ENCODE measurements at places on chromosomes 3 and 15.

GRCh38 chr3:193840111-193840641, 247.2 kb downstream of the OPA1 start:
- DNase-seq, result no peak

GRCh38 chr3:45464336-45465170, 76.2 kb downstream of the LARS2 start:
- DNase-seq, result no peak

DNA sequence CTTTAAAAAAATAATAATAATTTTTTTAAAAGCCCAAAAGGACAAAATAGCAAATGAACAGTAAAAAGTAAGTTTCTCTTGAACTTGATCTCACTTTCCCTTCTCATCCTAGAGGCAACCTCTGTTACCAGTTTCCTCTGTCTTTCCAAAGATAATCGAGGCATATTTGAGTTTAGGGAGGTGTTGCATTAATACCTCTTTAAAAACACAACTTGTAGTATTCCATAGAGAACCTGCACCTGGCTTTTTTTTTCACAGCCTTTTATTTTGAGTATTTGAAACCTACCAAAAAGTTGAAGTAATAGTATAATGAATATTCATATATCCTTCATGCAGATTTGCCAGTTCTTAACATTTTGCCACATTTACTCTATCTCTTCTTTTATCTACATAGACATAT, 9.1 kb downstream of the CSK start:
- DNase-seq, result no peak

DNA sequence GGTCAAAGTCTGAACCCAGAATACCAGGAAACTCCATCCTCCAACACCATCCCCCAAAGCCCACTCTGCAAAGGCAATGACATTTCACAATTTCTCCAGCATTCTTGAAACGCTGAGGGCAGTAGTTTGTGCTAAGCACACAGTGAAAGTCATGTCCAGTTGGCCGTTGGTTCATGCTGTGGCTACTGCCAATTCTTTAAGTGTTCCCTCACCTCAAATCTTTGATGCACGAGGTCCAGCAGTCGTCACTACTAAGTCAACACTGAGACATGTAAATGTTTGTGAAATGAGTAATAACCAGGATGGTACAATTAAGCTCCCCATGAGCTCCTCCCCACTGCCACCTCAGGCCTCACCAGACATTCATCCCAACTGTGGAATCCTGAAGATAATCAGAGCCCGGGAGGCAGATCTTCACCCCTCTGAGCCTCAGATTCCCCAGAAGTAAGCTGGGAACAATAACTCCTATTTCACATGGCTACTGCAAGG, 7.0 kb downstream of the SUCLG2 start:
- DNase-seq, result no peak

DNA sequence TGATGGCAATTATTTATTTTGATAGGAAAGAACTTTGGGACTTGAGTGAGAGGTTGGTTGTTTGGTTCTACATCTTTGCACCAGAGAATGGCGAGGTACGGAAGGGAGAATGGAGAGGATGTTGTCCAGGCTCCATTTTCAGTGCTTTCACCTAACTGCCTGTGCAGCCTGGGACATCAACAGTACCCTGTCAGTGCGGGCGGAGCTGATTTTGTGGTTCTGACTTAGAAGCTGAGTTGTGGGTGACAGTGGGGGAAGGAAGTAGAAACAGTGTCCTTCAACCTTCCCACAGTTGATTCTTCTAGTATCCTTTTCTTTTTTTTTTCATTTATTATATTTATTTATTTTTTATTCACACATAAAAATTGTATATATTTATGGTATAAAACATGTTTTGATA, 95.3 kb downstream of the TIGIT start:
- DNase-seq, result no peak

DNA sequence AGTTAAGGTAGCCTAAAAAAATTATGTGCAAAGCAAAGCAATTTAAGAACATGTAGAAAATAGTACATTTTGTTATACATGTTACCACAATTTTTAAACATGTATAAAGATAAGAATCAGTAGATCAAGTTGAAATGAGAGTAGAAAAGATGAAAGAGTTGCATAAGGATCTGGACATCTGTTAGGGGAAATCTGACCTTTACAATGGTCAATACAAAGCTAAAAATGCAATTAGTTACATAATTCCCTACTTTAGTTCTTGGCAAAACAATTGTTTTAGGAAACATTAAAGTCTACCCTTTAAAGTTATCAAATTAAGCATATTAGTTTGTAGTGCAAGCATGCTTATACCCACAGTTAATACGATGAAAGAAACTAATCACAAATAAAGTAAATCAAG, 32.7 kb downstream of the TOP2B start:
- DNase-seq, result no peak

DNA sequence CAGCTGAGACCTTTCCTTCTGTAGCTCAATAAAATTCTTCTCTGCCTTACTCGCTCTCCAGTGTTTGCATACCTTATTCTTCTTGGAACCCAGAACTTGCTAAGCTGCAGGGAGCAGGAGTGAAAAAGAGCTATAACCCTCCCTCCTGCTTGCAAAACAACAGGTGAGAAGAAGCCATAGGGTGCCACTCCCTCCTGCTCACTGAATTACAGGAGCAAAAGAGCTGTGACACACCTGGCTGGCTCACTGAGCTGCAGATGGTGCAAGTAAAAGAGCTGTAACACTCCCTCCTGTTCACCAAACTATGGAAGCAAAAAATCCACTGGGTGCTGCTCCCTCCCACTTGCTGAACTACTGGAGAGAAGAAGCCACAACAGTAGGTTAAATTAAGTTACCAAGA, 44.2 kb upstream of the C2CD4B start:
- DNase-seq, result no peak

DNA sequence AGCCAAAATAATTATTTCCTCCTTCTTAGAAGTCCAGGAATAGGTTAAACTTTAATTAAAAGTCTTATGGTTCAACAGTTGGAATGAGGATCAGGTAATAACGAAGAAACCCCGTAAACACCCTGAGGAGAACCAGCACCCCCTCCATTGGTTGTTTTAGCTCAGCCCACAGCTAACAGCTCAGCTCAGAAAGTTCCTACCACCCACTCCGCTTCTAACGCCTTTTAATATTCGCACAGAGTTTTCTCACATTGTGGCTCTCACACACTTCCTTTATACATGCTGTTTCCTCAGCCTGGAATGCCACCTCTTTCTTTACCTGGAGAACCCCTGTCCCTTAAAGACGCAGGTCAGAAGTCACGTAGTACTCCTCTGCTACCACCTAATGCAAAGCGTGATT, 17.0 kb downstream of the CX3CR1 start:
- no peak for DNase-seq

Data from NCI-H1105 (cell line).